ENCODE measurements at places on chromosomes 2 and 18.

DNA sequence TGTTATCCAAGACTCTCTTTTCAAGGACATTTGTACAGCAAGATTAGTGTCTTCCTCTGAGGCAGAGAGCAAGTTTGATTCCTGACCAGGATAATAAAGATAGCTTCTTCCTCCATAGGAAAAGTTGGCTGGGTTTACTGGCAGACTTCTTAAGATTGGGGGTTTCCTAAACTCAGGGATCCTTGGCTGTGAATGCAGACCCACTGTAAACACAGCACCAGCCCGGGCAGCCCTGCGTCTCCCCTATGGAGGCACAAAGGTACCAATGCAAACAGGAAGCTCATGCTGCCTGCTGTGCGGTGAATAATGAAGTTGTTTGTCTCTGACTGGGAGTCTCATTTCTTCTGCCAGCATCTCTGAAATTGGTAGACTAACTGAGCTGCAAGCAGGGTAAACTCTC, 96.2 kb upstream of the ARHGAP28 start:
- no peak for DNase-seq

DNA sequence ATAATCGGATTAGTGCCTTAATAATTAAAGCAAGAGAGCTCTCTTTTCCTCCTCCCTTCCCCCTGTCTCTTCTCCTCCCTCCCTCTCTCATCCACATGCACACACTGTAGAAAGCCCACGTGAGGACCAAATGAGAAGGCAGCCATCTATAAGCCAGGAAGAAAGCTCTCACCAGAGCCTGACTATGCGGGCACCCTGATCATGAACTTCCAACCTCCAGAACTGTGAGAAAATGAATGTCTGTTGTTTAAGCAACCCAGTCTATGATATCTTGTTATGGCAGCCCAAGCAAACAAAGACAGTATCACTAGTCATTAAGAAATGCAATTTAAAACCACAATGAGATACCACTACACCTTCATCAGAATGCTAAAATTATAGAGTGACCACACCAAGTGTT, 220.3 kb downstream of the EN1 start:
- no peak for DNase-seq

DNA sequence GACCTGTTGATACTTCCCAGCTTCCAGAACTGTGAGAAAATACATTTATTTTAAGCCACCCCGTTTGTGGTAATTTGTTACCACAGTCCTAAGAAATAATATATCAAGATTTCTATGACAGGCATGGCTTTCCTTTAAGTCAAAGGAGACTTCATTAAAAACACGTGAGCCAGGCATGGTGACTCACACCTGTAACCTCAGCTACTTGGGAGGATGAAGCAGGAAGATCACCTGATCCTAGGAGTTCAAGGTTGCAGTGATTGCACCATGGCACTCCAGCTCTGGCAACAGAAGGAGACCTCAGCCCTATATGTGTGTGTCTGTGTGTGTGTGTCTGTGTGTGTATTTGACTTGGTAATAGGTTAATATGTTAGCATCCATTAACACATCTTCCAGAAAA, 69.8 kb upstream of the SCN7A start:
- no peak for DNase-seq

GRCh38 chr2:167181134-167181533, 292.9 kb downstream of the XIRP2 start:
- DNase-seq, result no peak

Data from stimulated activated CD8-positive, alpha-beta memory T cell treated with anti-CD3 and anti-CD28 coated beads, Interleukin-4, amount 100 ng/mL, for 4 hours (primary cell).